Activated CD8-positive, alpha-beta memory T cell treated with anti-CD3 and anti-CD28 coated beads for 1 hour (primary cell): ENCODE measurements at places on chromosomes 16 and 17.

DNA sequence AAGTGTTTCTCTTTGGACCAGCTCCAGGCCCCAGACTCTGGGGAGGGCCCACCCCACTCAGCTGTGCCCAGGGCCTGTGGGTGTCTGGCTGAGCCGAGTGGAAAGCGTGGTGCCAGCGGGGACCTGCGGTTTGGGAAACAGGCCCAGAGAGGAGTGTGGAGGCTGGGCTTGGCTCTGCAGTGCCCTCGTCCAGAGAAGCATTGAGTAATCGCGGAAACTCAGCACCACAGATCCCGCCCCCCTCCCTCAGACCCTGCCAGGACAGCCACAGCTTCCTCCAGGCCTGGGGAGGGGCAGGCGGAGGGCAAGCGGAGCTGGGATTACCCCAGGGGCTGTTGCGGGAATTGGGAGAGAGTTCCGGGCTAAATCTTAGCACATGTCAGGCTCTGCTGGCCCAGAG is 14.6 kb upstream of the PITPNA start:
- DNase-seq, result no peak

DNA sequence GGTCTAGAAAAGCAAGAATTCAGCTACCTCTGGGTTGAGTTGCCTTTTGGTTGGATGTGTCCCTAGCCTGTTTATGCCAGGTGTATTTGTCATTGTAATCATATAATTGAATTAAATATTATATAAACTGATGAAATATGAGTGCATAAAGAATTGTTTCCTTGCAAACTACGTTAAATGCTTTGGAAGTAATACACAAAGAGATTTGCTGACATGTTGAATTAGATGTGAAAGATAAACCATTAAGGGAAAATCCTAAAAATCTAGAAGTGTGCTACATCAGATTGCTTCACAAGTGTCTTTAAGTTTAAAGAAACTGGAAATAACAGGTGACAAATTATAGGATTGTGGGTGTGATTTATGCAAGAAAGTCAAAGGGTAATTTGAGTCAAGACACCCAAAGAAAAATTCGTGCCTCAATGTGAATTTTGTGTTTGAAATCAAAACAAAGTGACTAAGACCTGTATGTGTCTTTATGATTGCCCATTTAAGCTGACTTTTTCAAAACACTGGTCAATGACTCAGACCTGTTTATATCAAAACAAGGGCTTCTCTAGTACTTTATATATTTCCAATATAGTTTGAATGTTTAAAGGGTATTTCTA is 5.1 kb upstream of the PYY start:
- no peak for DNase-seq

- DNase-seq, result no peak
These were observed 26.9 kb downstream of the PHKB start for GRCh38 chr16:47488051-47488450.

GRCh38 chr17:72125226-72125651 is 4.4 kb downstream of the SOX9 start:
- DNase-seq, result no peak

DNA sequence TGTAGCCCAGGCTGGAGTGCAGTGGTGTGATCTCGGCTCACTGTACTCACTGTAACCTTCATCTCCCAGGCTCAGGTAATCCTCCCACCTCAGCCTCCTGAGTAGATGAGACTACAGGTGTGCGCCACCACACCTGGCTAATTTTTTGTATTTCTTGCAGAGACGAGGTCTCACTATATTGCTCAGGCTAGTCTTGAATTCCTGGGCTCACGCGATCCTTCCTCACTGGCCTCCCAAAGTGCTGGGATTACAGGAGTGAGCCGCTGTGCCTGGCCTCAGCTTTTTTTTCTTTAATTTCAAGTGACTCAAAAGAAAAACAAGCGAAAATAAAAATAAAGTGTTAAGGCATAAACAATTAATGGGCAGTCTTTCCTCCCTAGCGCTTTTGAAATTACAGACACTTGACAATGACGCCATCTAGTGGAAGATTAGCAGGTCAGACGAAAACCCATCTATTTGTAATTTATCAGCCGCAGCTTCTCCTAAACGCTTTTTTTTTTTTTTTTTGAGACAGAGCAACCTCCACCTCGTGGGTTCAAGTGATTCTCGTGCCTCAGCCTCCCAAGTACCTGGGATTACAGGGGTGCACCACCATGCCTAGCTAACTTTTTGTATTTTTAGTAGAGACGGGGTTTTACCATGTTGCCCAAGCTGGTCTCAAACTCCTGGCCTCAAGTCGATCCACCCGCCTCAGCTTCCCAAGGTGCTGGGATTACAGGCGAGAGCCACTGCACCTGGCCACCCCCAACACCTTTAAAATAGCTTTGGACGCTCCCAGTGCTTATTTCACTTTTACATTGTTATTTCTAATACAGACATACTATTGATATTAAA is 28.1 kb upstream of the PECAM1 start:
- DNase-seq, result no peak

DNA sequence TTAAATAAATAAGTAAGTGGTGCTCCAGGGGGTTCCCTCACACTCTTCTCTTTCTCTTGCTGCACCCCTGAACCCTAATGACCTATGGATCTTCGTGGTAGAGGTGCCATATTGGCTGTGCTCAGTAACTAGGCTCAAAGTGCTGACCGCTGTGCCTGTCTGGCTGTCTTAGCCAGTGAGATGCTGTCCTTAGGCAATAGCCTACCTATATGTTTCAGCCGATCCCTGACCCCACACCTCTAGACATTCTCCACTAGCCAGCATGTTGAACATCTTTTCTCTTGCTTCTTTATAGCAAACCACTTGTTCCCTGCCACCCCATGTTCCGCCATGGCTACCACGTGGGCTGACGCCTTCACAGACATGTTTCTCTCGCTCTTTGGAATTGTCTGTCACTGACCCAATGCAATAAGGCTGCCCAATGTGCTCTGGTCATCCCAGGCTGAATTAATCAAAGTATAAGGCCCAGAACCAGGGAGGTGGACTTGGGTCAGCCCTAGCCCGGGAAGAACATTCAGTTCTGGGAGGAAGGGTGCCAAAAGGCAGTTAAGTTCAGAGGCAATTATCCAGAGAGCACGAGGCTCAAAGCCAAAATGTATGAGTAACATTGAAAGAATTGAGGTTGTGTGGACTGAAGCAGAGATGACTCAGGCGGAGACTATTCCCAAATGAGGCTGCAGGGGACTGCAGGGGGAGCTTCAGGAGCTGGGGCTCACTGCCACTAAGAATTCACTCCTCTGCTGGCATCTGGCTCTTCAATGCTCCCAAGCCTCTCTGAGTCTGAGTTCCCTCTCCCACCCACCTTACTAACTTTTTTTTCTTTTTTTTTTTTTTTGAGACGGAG is 28.7 kb upstream of the TNRC6A start:
- no peak for DNase-seq

DNA sequence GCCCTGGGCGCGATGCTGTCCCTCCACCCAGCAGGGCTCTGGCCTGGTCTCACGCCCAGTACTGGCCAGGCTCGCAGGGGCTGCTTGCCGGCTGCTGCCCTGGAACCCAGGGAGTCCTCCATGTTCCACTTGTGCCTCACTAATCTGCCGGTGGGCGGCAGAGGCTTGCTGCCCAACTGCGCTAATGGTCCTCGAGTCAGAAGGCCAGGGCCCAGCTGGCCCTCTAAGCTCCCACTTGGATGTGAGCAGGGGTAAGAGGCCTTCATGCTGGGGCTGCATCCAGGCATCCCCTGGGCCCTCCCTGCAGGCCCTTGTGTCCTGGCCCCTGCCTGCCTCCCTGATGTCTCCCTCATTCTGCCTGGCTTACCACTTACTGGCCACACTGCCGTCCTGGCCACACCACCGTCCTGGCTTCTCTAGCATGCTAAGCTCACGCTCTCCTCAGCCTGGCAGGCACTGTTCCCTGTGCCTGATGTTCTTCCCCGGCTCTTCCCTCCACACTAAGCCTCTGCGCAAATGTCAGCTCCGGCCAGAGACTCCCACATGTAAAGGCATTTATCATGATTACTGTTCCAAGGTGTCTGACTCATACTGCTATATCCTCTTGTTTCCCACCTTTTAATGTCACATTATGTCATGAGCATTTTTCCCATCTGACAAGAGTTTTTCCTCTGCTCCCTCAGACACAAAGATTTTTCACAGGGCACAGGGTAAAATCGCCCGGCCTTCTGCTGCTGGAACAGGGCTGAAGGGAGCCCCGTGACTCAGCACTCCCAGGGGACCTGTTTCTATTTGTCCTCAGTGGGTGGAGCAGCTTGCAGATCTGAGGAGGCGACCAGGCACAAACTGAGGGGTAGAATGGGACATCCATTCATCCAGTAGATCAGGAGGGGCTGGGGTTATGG is 15.9 kb downstream of the B9D1 start:
- DNase-seq, result no peak

DNA sequence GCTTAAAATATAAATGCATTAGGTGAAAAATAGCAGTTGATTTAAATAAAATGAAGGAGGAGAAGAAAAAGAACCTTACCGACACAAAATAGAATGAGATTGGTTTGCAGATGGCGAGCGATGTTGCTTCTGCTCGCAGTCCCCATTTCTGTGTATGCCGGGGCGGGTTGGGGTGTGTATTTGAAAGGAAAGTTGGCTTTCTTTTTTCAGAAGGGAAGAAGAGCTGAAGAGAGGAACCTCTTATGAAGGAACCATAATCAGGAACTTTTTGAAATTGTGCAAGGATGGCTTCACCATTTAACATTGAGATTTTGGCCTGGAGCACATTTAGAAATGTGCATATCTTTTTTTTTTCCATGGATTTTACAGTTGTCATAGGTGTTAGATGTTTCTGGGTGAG is at the start of gene IGSF6:
Gene IGSF6, minus strand, starts transcription at position 156 of the 400 bp plus-strand sequence. Its CDS starts 10 bp downstream, at position 146.
- DNase-seq, result no peak

- DNase-seq, result no peak
These were observed 101.0 kb upstream of the SHISA6 start for GRCh38 chr17:11140043-11140442.

- DNase-seq, result no peak
These were observed 8.6 kb downstream of the RPGRIP1L start for GRCh38 chr16:53695070-53695469.

DNA sequence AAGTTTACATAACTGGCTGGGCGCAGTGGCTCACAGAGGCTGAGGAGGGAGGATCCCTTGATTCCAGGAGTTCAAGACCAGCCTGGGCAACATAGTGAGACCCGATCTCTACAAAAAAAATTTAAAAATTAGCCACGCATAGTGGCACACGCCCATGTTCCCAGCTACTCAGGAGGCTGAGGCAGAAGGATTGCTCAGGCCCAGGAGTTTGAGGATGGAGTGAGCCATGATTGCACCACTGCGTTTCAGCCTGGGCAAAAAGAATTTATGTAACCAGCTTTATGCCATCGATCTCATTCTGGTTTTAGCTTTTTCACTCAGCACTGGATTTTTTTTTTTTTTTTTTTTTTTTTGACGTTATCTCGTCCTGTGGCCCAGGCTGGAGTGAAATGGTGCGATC is 9.1 kb upstream of the CD300E start:
- no peak for DNase-seq

- DNase-seq, result no peak
These were observed 2.9 kb downstream of the TMEM170A start for GRCh38 chr16:75461575-75461974.

- DNase-seq, result no peak
These were observed 18.2 kb upstream of the ERN1 start for GRCh38 chr17:64148017-64148631.

DNA sequence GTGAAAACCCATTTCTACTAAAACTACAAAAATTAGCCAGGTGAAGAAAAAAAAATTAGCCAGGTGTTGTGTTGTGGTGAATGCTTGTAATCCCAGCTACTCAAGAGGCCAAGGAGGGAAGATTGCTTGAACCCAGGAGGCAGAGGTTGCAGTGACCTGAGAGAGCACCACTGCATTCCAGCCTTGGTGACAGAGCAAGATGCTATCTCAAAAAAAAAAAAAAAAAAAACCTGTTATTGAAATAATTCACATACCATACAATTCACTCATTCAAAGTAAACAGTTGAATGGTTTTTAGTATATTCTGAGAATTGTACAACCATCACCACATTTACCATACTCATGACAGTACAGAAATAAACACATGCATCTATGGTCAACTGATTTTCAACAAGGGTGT is 31.0 kb downstream of the ZNRF1 start:
- DNase-seq, result no peak

DNA sequence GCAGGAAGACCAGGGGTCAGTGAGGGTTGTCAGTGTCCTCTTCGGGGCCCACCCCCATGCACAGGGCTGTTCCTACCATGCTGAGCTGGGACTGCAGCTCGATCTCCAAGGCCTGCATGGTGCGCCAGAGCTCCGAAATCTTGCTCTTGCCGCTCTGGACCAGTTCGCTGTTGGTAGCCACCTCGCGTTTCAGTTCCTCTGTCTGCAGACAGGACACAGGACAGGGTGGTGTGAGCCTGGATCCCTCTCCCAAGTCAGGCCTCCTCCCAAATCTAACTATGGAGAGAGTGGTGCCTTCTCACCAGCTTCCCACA is 90.9 kb downstream of the GOSR1 start:
- no peak for DNase-seq

- DNase-seq, result no peak
These were observed 13.5 kb upstream of the ABAT start for GRCh38 chr16:8660841-8661301.

DNA sequence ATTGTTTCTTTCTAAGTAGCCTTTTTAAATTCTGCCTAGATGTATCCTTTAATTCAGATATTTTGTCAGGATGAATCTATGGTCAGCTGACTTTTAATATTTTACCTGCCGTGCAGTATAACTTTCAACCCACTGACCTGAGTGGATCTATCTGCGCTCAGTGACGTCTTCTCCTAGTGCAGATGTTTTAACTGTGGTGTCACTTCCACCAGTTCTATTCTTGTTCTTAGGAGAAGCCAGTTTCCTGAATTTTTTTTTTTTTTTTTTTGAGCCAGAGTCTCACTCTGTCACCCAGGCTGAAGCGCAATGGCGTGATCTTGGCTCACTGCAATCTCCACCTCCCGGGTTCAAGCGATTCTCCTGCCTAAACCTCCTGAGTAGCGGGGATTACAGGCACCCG is 5.0 kb upstream of the TM4SF5 start:
- DNase-seq, result no peak

DNA sequence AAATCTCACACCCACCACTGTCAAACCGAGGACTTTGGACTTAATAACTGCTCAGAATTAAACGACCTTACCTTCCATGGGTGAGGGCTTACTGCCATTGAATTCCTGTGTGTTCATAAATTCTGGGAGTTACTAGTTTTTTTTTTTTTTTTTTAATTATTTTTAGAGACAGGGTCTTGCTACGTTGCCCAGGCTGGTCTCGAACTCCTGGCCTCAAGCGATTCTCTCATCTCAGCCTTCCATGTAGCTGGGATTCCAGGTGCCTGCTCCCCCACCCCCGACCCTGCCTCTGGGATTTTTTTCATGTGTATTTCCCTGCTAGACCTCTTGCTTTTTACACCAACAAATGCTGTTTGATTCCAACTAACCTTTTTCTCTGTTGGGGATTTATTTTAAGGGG is 14.9 kb upstream of the CD300A start:
- no peak for DNase-seq

- DNase-seq, result peak; percentile 43
These were observed 21.7 kb downstream of the SLC25A10 start for GRCh38 chr17:81733507-81734404.
